ENCODE measurements at places on chromosomes 12 and 14.

DNA sequence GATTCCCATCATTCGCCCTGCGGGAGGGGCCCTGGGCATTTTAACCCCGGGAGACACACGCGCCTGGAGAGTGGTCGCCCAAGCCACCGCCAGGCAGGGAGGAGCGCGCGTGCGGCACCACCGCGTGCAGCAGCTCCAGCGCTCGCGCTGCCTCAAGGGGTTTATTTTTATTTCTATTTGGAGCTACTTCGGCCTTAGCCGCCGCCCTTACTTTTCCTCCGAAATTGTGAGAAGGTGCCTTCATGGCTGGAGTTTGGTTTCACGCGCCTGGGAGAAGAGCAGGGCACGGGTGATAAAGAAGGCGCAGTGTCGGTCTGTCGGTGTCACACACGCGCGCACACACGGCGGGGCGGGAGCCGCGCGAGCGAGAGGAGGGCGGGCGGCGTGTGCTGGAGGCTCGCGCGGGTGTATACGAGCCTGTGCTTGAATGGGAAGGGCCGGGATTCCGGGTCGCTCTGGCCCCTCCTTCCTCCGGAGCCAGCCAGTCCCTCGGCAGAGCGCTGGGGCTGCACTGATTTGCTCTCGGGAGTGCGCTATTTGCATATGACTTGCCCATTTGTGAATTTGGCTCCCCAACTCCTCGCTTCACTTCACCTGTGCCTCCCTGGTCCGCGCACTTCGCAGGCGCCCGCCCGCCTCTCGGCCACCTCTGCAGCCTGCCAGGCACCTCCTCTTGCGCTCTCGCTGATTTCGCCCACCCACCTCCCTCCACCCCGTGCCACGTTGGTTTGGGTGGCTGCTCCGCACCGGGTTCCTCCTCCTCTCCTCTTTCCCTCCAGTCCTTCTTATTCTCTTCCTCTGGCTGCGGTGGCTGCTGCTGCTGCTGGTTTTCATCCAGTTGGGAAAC lies 932.3 kb downstream of the DIO2 start:
- DNase-seq, result peak; percentile 39

- DNase-seq, result peak; percentile 43
These were observed 211.7 kb upstream of the FKBP4 start for GRCh38 chr12:2583091-2583497.

GRCh38 chr12:62523619-62524018 lies 57.0 kb downstream of the MON2 start:
- DNase-seq, result no peak

- DNase-seq, result no peak
These were observed 44.0 kb upstream of the NAV3 start for GRCh38 chr12:77786675-77787074.

GRCh38 chr12:57476162-57476992 lies 3.3 kb downstream of the ARHGAP9 start:
- no peak for DNase-seq

- DNase-seq, result no peak
These were observed 240.1 kb upstream of the SRRM4 start for GRCh38 chr12:118741194-118741593.

DNA sequence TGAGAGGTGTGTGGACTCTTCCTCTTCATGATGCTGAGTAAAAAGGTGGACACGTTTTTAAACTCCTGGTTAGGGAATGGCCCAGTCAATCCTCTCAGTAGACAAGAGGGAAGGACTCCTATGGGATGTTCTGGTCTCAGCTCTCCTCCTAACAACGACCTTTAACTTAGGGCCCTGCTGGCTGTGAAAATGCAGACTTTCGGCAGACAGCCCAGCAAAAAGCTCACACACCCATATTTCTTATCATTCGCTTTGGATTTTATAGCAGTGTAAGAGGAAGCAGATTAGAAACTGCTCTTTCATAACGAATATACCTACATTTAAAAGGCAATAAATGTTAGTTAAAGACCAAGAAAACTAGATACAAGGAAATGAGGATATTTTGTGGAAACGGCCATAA lies 18.0 kb upstream of the YARS2 start:
- DNase-seq, result no peak

DNA sequence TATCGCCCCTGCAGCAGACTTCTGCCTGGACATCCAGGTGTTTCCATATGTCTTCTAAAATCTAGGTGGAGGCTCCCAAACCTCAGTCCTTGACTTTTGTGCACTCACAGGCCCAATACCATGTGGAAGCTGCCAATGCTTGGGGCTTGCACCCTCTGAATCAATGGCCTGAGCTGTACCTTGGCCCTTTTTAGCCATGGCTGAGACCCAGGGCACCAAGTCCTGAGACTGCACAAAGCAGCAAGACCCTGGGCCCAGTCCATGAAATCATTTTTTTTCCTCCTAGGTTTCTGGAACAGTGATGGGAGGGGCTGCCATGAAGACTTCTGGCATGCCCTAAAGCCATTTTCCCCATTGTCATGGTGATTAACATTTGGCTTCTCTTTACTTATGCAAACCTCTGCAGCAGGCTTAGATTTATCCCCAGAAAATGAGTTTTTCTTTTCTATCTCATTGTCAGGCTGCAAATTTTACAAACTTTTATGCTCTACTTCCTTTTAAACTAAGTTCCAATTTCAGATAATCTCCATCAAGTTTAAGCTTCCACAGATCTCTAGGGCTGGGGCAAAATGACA lies 1445.8 kb upstream of the FLRT2 start:
- no peak for DNase-seq

- DNase-seq, result no peak
These were observed 67.2 kb downstream of the RIC8B start for GRCh38 chr12:106841510-106842302.

GRCh38 chr14:60632777-60633176 lies 16.5 kb downstream of the SIX1 start:
- DNase-seq, result no peak

DNA sequence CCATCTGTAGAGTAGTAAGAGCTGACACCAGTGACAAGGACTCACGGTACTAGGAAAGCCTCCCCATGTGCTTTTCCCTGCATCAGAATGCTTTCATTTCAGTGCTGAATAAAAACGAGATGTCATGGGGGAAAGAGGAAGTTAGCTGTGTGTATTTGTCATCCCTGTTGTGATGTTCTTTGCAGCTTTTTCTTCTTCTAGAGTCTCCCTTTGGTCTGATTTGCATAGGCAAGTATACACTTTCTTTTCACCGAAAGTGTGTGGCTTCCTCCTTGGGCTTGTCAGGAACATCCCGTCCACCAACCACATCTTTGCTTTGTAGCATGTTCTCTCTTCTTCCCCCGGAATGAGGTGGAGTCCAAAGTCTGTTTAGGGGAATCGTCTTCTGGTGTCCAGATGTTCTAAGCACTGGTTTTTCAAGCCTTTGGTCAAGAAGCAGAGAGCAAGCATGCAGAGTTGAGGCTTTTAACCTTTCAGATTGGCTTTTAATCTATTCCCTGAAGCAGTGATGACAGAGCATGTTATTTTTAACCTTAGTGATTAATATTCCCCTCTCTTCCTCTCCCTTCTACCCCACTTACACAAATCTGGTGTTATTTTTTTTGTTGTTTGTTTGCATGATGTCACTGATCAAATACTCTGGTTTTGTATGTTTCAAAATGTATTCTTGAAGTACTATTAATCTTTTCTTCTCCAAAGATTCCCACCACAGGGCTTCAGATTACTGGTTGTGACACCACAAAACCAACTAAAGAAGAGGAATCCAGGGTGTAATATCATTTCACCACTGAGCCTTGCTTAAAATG lies 163.4 kb downstream of the SAMD4A start:
- no peak for DNase-seq

- no peak for DNase-seq
These were observed 67.0 kb downstream of the PRKCH start for GRCh38 chr14:61388173-61388975.

DNA sequence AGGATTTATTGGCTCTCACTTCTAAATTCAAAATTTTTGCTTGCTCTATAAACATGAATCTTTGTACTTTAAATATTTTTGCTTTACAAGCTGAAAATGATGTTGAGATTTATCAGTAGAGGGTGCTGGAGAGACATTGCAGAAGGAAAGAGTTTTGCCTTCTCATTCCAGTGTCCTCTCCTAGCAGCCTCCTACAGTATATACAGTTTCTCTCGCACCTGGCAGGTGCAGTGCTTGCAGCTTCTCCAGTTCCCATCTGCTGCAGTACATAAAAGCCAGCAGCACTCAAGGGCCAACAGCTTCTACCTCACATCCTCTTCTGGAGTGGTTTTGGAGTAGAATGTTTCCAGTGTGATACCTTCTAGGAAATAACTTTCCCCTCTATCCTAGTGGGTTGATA lies 601.8 kb upstream of the ATXN7L3B start:
- no peak for DNase-seq

DNA sequence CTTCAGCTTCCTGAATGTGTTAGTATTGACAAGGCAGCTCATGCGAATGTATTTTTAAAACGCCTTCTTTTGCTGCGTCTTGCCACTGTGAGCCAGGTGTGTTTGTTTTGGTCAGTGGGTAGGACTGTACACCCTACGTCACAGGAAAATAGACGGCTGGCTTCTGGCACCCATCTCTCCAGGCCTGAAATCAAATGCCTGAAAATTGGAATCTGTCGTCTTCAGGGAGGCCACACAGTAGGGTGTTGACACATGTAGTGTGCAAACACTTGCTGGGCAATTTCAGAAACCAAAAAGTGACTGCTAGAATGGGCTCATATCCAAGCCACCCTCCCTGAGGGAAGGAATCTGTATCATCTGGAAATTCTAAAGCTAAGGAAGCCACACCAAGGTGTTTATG lies 209.3 kb downstream of the TTC8 start:
- DNase-seq, result no peak

- no peak for DNase-seq
These were observed 76.0 kb downstream of the SYNE2 start for GRCh38 chr14:63928744-63929174.

GRCh38 chr12:132606927-132607326 lies 3.5 kb downstream of the LRCOL1 start:
- no peak for DNase-seq

GRCh38 chr12:11814374-11814773 lies 164.9 kb downstream of the ETV6 start:
- DNase-seq, result no peak

GRCh38 chr12:4303750-4304149 lies 17.3 kb upstream of the TIGAR start:
- no peak for DNase-seq

DNA sequence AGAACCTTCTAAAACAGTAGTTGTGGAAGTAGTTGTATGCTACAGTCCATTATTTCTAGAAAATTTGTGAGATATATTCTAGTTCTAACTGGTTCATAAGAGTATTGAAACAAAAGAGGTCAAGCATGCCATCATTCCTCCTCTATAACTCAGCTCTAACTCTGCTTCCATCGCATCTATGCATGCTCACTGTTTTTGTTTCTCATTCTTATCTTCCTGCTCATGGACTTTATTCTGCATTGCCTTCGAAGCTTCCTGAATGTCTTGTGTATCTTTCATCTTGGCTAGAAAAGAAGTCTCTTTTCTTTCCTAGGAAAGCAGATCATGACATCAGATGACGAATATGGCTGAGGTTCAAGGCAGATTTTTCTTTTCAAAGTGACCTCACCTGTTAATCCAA lies 402 bp downstream of the LMNTD1 start:
- DNase-seq, result no peak

DNA sequence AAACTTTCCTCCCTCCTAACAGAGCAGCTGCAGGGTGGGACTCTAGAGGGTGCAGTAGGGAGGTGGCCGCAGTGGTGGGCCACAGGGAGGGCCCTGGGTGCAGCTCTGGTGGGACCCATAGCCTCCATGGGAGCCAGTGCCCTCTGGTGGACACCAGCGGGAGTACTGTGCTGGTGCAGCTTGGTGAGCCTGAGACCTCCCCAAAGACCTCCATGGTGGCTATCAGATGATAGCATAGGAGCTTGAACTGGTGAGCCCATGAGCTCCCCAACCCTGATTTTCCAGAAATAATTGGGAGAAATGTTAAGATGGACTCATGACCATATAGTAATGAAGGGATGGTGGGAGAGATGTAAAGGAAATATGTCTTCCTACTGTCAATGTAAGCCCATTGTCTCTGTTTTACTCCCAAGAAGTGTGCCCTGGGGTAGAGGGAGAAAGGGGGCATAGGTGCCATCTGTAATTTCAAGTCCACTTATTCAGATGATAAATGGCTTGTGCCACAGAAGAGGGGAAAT lies 98.7 kb downstream of the GAS2L3 start:
- no peak for DNase-seq

DNA sequence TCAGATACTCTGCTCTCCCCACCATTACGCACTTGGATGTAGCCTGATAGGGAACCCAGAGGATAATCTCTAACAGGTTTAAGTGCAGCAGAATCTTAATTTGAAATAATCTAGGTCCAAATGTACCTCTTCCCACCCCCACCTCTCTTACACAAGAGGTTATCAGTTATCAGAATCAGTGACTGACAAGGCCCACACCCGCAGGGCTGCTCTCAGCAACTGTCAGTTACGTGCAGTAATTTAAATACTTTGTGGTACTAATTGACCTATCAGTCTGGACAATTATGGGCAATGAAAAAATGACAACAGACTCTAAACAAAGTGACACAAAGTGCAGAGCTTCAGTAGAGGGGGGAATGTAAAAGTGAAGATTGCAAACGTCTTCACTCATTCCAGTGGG lies 74.0 kb downstream of the CLIP1 start:
- DNase-seq, result no peak

DNA sequence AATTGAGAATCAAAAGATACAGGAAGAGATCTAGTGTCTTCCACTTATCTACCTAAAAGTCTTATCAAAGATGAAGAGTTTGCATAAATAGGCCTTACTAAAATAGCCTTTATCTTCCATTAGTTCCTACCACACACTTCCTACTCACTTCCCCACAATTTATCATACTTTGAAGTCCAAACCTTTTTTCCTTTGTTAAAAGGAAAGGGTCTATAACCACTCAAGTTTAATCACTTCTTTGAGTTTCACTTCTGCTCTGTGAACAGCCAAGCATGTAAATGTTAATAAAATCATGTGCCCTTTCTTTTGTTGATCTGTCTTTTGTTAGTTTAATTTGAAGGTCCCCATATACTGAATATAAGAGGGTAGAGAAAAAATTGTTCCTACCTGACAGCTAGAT lies 114.5 kb downstream of the PHLDA1 start:
- DNase-seq, result no peak

- no peak for DNase-seq
These were observed 66.8 kb upstream of the RFLNA start for GRCh38 chr12:124227951-124228711.

DNA sequence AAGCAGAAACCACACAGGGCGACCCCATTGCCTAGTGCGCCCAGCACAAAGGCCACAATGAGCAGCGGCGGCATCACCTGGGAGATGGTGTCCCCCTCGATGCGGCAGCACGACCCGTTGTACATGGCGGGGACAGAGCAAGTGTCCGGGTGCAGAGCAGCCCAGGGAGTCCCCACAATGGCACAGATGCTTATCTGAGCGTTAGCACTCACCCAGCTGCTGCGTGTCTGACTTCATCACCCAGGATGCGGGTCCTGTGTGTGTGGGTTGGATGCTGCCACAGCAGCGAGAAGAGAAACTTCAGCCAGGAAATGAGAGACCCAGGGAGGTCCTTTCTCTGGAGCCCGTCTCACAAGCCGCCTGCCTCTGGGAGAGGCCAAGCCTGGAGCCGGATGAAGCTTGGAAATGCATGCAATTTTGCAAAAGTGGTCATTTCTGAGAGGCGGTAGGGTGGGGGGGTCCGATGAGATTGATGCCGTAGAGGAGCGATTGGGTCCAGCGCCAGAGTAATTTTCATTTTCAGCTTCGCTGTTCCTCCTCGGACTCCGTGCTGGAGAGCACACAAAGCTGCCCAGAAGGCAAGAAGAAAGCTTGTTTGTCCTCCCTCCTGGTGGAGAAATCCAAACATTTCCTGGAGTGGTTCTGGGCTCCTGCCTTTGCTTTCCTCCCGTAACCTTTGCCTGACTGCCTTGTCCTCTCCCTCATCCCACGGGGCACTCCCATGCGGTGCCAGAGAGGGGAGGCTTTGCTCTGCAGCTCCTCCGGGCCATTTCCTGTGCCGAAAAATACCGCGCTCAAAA lies at the start of gene HCAR1:
TSS of gene HCAR1 (minus strand) at position 630 of the 800 bp plus-strand sequence. CDS start at position 125, 505 bp downstream.
- no peak for DNase-seq
